ENCODE measurements at places on chromosomes 16 and 17.
A peak's percentile ranks its signal among the peaks of the same experiment; 100 is the strongest.

- DNase-seq = no peak
These were observed 26.4 kb upstream of the CLEC18A start for GRCh38 chr16:69924777-69925191.

- DNase-seq = no peak
These were observed 6.5 kb downstream of the MOSMO start for GRCh38 chr16:22014271-22014873.

- DNase-seq = no peak
These were observed 20.7 kb downstream of the PHKB start for GRCh38 chr16:47481698-47482374.

DNA sequence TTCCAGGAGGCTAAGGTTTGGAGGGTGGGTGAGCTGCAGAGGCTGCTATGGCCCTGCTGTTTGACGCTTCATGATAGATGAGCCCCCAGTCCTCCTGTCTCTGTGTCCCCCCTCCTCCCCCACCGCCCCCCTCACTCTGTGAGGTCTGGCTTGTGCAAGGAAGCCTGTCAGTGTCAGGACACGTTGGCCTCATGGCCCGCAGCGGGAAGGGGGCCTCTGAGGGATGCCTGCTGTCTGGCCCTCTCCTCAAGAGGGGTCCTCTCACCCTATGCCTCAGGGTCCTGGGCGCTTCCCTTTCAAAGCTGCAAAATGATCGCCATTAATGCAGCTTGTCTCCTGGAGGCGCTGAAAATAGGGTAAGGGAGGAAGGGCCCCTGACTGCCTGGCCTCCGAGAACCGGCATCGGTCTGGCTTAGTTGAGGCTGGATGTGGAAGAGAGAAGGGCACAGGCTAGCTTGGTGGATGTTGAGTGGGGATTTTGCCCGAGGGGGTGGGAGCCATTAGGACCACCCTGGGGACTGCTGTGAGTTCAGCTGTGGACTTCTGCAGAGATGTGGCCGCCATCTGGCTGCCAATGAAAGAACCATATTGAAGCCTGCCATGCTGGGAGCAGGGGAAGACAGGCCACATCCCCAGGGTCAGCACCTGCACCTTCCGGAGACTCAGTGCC lies 14.8 kb upstream of the GOSR2 start:
- DNase-seq = no peak

DNA sequence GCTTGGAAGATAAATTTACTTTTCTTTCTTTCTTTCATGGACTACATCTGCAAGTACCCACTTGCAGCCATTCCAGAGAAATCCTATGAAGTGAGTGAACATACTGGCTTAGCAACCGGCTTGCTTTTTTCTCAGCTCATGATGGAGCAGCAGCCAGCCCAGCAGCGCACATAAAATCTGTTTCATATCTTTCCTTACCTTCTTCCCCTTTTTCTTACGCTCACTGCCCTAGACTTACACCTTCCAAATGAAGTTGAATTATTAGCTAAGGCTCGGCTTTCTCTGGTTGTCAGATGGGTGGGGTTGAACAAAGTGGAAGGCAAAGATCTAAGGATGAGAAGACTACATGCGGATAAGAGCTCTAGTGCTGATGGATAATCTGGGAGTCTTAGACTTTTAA lies 13.9 kb upstream of the ABCA8 start:
- DNase-seq = no peak

GRCh38 chr17:7987112-7987893 lies 15.1 kb upstream of the GUCY2D start:
- DNase-seq = no peak

- DNase-seq = no peak
These were observed 190.9 kb downstream of the WWOX start for GRCh38 chr16:78290395-78290794.

DNA sequence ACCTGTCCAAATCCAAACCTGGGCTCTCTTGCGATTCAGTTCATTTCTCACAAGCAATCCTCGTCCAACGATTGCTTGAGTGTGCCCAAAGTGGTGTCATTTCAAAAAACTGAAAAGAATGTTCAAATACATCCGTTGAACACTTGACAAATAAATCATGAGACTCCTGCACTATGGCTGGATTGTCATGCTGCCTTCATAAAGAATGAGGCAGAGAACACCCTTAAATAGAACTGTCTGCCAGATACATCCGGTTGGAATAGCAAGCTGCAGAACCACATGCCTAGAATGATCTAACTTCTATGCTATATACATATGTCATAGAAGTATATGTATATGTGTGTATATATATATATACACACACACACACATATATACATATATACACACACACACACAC lies 55.4 kb upstream of the HAPSTR1 start:
- DNase-seq = no peak

- peak; percentile 83 for DNase-seq
These were observed 120.9 kb downstream of the MRM1 start for GRCh38 chr17:36722121-36722902.
